ENCODE measurements at places on chromosomes 5 and 9. TPM values are rescaled to one million over a fixed set of nuclear protein-coding genes. Genes with fewer than 3 reads are reported as not detected.

DNA sequence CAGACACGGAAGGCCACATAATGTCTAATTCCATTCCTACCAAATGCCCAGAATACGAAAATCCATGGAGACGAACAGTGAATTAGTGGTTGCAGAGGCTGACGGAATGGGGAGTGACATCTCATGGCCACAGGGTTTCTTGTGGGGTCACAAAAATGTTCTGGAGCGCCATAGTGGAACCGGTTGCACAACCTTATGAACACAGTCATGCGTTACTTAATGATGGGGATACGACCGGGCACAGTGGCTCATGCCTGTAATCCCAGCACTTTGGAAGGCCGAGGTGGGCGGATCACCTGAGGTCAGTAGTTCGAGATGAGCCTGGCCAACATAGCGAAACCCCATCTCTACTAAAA, 26.0 kb upstream of the TTLL11 start:
- no peak for DNase-seq

GRCh38 chr5:102860035-102860434, 104.9 kb downstream of the PAM start:
- DNase-seq, result no peak

GRCh38 chr5:164191240-164191639, 685.8 kb downstream of the MAT2B start:
- DNase-seq, result no peak

GRCh38 chr5:134506054-134507039, 19.1 kb upstream of the JADE2 start:
- DNase-seq, result no peak

DNA sequence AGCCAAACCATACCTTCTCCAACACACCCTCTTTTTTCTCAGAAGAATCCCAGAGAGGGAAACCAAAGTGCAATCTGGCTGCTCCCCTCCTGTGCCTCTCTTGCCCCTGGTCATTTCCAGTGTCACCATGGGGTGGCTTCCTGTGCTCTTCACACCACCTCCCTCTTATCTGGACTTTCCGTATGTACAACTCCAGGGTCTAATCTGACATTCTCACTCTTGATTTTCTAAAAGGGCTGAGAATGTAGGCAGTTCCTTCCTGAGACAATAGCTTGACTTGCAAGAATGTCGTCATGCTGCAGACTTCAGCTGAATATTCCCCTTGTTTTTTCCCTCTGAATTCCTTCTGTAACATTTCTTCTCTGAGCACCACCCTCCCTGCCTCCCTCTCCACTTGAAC, 110.2 kb downstream of the FBXL7 start:
- DNase-seq, result no peak

DNA sequence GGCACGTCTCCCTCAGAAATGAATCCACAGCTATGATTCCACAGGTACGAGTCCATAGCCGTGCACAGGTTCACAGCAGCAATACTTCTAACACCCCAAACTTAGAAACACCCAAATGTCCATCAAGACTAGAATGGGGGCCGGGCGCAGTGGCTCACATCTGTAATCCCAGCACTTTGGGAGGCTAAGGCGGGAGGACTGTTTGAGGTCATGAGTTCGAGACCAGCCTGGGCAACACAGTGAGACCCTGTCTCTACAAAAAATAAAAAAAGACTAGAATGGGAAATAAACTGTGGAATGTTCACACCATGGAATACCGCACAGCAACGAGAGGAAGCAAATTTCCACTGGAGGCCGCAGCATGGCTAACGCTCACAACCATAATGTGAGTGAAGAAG, 4.3 kb upstream of the DOLPP1 start:
- DNase-seq, result no peak

DNA sequence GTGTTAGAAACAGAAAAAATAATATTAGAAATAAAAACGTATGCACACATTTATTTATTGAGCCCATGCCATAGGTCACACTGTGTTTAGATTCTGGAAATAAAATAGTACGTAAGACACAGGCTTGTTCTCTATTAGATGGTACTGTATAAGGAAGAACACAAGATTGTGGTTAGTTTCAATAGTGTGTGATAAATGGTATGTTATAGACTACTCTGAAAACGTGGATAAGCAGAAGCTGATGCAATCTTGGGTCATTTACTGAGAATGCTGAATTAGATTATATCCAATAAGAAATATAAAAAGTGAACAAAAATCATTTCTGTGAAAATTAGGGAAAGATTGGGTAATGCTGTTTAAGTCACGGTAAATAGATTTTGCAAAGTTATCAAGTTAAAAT, 1456.4 kb upstream of the ACO1 start:
- no peak for DNase-seq

- DNase-seq, result no peak
Observed at GRCh38 chr9:133355881-133356357, 368 bp downstream of the SURF1 start.

Gene BTNL8
- not detected for total RNA-seq

Gene FAM170A
- not detected for total RNA-seq

Gene MCIDAS
- not detected for total RNA-seq

Gene GPX8
- 49.0 TPM for total RNA-seq

Gene CTNND2
- total RNA-seq, result 39.4 TPM

Gene HMMR
- total RNA-seq, result 44.4 TPM

Gene CA9
- 0.63 TPM for total RNA-seq
